CD4-positive, alpha-beta T cell treated with Interleukin-6 at 100 ng/mL for 8 hours (primary cell): ENCODE measurements at places on chromosomes 2 and 18.

DNA sequence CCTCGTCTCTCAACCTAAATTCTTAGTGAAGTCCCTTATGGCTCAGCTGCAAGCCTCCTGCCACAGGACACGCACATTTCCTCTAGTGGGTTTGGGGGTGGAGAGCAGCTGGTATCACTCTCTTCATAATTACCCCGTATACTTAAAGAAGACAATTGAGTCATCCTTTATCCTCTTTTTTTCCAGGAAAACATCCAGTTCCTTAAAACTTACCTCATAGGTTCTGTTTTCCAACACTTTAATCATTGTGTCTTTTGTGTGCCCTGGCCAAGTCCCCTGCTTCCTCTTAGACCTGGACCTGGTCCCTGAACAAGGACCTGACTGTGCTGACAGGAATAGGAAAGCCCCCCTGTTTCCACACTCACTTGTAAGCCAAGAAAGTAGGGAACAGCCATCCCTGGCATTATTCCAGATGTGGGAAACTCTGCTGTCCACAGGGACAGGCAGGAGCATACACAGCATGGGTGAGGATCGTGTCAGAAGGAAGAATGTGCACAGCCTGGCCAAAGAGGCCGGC, 42.3 kb upstream of the MYO1B start:
- DNase-seq: no peak

DNA sequence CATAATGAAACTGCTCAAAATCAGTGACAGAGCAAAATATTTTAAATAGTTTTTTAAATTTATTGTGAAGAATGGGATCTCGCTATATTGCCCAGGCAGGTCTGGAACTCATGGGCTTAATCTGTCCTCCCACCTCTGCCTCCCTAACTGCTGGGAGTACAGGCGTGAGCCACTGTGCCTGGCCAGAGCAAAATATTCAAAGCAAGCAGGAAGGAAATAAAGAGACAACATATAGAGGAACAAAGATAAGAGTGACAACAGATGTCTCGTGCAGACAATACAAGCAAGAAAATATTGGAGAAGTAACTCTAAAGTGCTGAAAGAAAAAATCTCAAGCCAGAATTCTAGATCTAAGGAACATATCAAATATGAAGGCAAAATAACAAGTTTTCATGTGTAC, 5.0 kb upstream of the SCLY start:
- DNase-seq: no peak

- peak; percentile 70 for DNase-seq
Measured at GRCh38 chr2:126527836-126528490, 128.0 kb upstream of the GYPC start.

GRCh38 chr2:38692636-38693318, 26.9 kb downstream of the GALM start:
- no peak for DNase-seq

- DNase-seq: no peak
Measured at GRCh38 chr2:85179541-85179940, 46.3 kb downstream of the TCF7L1 start.

GRCh38 chr2:220440731-220441130, 813.3 kb downstream of the SLC4A3 start:
- no peak for DNase-seq

DNA sequence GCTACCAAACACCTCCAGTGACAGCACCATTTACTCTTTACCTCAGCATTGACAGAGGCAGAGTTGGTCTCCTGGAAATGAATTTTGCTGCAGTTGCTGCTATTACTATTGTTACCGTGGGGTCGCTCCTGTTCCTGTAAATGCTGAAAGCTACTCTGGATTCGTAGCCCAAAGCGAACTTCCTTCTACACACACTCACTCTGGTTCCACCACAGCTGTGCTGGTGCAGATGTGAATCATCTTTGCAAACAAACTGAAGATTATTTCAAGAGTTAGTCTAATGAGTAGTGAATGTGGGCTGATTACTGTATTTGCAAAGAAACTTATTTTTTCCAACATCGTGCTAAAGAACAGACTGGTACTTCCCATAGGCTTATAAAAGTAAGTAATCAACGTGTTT, 304.0 kb downstream of the LPIN1 start:
- peak; percentile 5 for DNase-seq
